ENCODE measurements at places on chromosomes 6 and 20.

DNA sequence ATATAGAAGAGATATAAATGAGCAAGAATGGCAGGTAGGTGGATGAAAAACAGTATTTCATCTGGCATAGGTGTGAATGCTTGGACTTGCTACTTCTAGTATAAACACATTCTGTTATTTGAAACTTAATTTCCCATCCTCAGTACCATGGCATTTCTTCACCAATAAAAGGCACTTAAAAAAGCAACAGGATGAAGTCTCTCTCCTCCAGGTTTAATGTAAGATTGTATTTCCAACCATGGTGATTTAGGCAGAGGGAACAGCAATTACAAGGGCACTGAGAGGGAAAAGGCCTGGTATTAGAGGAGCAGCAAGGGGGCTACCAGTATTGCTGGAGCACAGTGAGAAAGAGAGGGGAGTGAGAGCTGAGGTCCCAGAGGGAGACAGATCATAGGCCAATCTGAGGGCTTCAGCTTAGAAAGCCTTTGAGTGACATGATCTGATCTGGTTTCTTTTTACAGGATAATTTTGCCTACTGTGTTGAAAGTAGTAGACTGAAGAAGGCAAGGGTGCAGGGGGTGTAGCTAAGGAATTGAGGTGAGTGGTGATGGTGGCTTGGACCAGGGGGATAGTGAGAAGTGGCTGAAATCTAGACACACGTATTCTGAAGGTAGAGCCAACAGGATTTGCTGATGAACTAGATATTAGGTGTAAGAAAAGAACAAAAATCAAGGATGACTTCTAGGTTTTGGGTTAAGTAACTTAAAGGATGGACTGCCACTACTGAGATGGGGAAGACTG, 67.8 kb upstream of the SMIM29 start:
- DNase-seq, result no peak

GRCh38 chr6:167211881-167212712, 54.3 kb upstream of the GPR31 start:
- no peak for DNase-seq

- peak; percentile 56 for DNase-seq
Observed at GRCh38 chr6:148747471-148748165, 788 bp downstream of the UST start.

DNA sequence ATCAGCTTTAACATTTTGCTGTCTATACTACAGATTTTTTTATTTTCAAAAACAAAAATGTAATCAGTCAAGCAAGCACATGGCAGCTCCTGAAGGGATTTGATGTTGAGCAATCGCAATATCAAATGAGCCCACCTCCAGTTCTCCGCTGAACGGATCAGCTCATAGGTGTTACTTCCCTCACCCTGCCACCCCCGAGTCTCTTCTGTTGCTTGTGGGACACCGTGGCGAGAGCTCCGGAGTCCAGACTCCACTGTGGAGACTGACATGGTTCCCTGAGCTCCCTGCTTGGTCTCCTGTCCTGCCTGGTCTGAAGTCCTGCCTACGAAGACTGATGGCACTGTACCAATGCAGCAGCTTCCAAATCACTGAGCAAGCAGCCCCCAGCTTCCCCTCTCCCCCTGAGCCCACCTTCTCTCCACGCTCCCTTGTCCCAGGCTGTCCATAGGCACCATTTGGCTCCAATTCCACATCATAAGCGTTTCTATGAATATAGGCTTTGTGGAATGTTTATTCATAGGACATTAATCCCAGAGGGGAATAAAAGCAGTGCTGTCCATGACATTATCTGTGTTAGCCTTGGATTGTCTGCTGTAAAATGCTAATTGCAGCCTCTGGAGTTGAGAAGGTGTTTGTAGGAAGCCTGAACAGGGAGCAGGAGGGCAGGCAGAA, 162.2 kb downstream of the LY86 start:
- DNase-seq, result no peak

GRCh38 chr6:106591111-106591825, 38.0 kb downstream of the RTN4IP1 start:
- no peak for DNase-seq

DNA sequence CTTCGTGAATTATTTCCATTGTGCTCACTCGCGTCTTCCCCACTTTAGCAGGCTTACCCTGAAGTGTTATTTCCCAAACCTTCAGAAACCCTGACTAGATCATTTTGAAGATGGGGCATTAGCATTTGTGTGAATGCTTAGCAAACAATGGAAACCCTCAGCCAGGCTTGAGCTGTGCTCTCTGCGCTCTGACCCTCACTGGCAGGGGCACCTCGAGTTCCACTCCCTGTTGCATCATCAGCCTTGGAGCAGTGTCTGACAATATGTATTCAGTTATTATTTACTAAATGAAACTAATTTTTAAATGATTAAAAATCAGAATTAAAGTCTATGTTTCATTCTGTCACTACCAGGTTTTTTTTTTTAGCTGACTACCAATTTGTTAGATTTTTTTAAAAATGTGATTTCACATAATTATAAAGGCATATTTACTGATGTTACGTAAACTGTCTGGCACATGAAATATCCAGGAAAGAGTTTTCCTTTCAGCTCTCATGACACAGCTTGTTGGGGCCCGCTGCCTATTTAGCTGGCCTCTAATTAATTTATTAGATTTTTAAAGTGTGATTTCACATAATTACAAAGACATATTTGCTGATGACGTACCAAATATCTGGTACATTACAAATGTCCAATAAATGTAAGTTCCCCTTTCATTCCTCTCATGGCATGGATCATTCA, 155.2 kb downstream of the PACRG start:
- DNase-seq, result no peak

- no peak for DNase-seq
Observed at GRCh38 chr6:41257369-41258195, 28.9 kb downstream of the TREM1 start.

- no peak for DNase-seq
Observed at GRCh38 chr6:2055911-2056310, 189.5 kb downstream of the GMDS start.

DNA sequence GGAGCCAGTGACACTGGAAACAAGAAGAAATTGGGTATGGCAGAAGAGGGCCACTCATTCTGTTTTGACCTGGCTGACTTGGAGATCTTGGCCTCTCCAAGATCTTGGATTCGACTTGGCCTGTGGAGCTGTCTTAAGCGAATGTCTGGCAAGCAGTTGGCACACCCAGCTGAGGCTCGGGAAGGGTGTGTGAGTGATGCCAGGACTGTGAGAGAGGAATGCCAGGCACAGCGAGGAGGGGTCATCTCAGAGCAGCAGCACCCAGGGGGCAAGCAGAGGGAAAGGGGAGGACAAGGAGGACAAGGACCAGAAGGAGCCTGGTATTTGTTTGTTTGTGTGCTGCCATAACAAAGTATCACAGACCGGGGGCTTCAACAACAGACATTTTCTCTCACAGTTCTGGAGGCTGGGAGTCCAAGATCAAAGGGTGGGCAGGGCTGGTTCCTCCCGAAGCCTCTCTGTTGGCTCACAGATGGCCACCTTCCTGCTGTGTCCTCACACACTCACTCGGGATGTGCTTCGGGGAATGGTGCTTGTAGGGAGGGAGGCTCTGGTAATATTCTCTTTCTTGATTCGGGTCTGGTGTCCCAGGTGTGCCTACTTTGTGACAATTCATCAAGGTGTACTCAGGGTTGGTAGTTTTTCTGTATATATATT, 33.0 kb downstream of the RPP40 start:
- DNase-seq, result no peak

DNA sequence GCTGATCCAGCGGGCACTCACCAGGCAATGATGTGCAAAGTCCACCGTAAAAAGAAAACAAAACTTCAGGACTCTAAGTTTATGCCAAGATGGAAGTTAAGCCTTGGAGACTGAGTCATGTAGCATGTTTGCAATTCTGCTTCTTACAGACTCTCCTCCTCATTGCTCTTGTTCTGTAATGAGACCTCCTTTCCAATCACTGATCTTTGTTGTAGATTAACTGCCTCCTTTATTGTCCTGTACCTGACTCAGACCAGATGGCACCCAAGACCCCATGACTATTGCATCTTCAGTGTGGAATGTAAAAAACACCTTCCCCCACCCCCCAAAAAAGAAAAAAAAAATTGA, 11.2 kb downstream of the NEU1 start:
- DNase-seq, result no peak

GRCh38 chr20:6732001-6732447, 35.5 kb upstream of the BMP2 start:
- DNase-seq, result no peak

GRCh38 chr6:125811259-125811658, 20.5 kb downstream of the NCOA7 start:
- no peak for DNase-seq

- DNase-seq, result no peak
Observed at GRCh38 chr6:5566718-5567117, 305.4 kb downstream of the FARS2 start.

- DNase-seq, result no peak
Observed at GRCh38 chr6:152127432-152128165, 320.1 kb downstream of the ESR1 start.

DNA sequence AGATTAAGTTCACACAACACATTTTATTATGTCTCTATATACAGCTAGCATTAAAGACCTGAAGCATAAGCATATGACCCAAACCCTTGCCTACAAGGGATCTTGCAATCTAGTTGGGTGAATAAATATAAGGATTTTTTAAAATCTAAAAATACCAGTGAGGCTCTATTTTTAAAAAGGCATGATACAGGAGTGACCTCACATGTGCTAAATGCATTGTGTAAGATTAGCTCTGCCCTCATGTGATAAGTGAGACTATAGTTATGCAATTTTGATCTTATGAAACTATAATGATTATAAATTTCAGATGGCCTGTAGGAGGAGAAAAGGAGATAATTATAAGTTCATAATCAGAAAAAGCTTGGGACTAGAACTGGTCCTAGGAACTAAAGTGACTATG, 451.0 kb upstream of the MAN1A1 start:
- no peak for DNase-seq

DNA sequence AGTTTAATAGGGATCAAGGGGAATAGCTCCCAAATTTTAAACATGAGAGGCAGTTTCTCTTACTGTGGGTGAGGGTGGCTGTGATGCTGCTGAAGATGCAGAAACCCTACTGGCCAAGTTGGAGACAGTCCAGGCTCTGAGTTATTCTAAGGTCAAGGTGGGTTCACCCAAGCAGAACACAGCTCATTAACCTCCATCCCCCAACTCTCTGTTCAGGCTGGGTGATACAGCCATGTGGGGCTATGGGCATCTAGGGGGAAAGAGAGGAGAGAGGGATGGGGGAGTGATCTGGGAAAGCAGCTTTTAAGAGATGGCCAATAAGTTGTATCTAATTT, 18.9 kb upstream of the TRAM2 start:
- DNase-seq, result no peak

DNA sequence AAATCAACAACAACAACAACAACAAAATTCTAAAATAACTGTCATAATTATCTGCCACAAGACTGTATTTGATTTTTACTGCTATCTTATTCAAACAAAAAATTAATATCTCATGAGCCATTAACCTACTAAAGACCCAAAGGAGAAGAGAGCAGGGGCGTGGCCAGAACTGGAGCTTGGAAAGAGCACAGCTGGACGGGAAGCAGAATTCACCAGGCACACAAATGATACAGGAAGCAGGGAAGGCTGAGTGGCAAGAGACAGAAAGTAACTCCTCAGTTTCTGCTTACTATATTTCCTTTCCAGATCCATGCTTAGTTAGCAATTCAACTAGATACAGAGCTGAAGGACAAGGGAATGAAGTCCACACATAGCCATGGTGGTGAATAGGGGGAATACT, 54.4 kb downstream of the FKBP5 start:
- no peak for DNase-seq

- no peak for DNase-seq
Observed at GRCh38 chr6:273551-274058, 18.7 kb upstream of the DUSP22 start.

DNA sequence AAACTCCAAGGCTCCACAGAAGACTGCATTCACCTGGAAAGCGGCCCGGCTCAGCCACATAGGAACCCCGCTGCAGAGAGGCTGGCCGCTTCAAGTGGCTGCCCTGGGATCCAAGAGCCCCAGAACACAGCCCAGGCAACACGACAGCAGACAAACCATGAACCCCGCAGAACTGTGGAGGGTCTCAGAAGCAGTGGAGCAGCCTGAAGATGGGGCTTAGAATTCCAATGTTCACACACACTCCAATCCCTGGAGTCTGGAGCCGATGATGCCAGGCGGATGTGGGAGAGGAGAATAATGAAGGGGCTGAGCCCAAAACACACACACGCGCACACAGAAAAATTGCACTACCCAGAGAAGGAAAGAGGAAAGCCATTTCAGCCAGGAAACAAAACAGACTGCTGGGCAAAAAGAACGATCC, 52.4 kb downstream of the NINL start:
- no peak for DNase-seq

GRCh38 chr6:41560431-41561192, 14.4 kb downstream of the FOXP4 start:
- peak; percentile 98 for DNase-seq

GRCh38 chr6:15864038-15864707, 201.3 kb upstream of the DTNBP1 start:
- DNase-seq, result no peak

GRCh38 chr20:33995053-33995831, 1.5 kb downstream of the RALY start:
- DNase-seq, result no peak

GRCh38 chr20:57677584-57677982, 32.2 kb downstream of the PMEPA1 start:
- no peak for DNase-seq

DNA sequence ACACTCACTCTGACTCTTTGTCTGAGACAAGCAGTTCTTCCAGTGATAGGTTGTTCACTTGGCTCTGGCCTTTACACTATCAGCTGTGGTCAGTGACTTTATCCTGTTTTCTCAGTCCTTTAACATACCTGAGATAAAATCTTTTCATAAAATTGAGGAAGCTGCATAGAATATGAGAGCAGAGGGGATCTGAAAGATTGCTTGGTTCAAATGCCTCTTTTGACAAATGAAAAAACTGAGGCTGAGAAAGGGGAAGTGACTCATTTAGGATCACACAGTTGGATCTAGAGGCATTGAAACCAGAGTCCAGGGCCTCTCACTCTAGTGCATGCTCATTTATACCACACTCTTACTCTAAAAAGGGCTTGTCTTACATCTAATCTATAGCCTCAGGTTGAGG, 277.0 kb upstream of the TBX18 start:
- DNase-seq, result no peak

- DNase-seq, result no peak
Observed at GRCh38 chr6:72789145-72789544, 167.3 kb downstream of the KCNQ5 start.

DNA sequence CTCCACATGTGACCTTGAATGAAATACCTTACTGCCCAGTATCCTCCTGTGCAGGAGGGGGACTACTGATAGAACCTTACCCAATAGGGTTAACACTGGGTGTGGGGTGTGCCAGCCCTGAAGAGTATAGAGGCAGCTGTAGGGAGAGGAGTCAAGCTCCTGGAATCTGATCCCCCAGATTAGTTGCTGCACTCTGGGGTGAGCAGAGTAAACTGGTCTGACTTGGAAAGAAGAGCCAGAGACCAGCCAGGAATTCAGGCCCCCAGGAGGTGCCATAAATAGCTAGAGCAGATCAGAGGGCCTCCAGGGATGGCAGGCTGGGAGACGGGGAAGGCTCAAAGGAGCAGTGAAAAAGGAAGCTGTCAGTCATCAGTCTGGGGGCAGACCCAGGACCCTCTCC, 3.5 kb upstream of the APOBEC2 start:
- no peak for DNase-seq
